Uterine smooth muscle cell (primary cell): ENCODE measurements at places on chromosomes 1 and 21. TPM values are rescaled to one million over a fixed set of nuclear protein-coding genes. Genes with fewer than 3 reads are reported as not detected.

The CHI3L2 gene
- 0.22 and 1.2 TPM in 2 replicates for total RNA-seq

The EDARADD gene
- 0.25 and 0.55 TPM in 2 replicates for total RNA-seq

The NDUFS2 gene
- total RNA-seq: 197 and 198 TPM in 2 replicates

The CFAP45 gene
- 0.62 and 1.1 TPM in 2 replicates for total RNA-seq

The MYBPHL gene
- total RNA-seq: not detected in 2 replicates

The LRRC8B gene
- total RNA-seq: 0.75 and 1.8 TPM in 2 replicates

The SPRR5 gene
- total RNA-seq: not detected in 2 replicates

The SSR2 gene
- 628 and 681 TPM in 2 replicates for total RNA-seq

The TSACC gene
- not detected in 2 replicates for total RNA-seq

The PADI1 gene
- total RNA-seq: under 0.01 TPM in 1 of 2 replicates, not detected in the other

The CFHR5 gene
- total RNA-seq: not detected in 2 replicates

The OR2L5 gene
- total RNA-seq: under 0.01 and 0.12 TPM in 2 replicates

The PADI4 gene
- total RNA-seq: not detected in 2 replicates

The HUNK gene
- under 0.01 and 0.12 TPM in 2 replicates for total RNA-seq

The OR2T11 gene
- total RNA-seq: not detected in 2 replicates

The ERICH3 gene
- total RNA-seq: not detected in 2 replicates

The UBASH3A gene
- not detected in 2 replicates for total RNA-seq

The PADI2 gene
- total RNA-seq: under 0.01 TPM in 1 of 2 replicates, not detected in the other

The CELF3 gene
- not detected in 2 replicates for total RNA-seq

The AIRE gene
- total RNA-seq: under 0.01 TPM in 1 of 2 replicates, not detected in the other

The OR6K3 gene
- 0.12 TPM in 1 of 2 replicates, not detected in the other for total RNA-seq

The OR2W3 gene
- not detected in 2 replicates for total RNA-seq

The SPRR2G gene
- total RNA-seq: not detected in 2 replicates

The AADACL3 gene
- total RNA-seq: not detected in 2 replicates

The HCN3 gene
- 0.89 and 1.4 TPM in 2 replicates for total RNA-seq

The C1orf216 gene
- 17.2 and 33.2 TPM in 2 replicates for total RNA-seq

The SLC30A7 gene
- 35.1 and 42.4 TPM in 2 replicates for total RNA-seq

The ZNF648 gene
- not detected in 2 replicates for total RNA-seq

The SAMSN1 gene
- not detected in 2 replicates for total RNA-seq

The OR10R2 gene
- not detected in 2 replicates for total RNA-seq

The KLHDC9 gene
- total RNA-seq: 1.3 and 1.6 TPM in 2 replicates

The OR2L8 gene
- total RNA-seq: 0.25 TPM in 1 of 2 replicates, not detected in the other

The TMEM50A gene
- 102 and 113 TPM in 2 replicates for total RNA-seq

The S100A3 gene
- 2.2 and 3.3 TPM in 2 replicates for total RNA-seq

The RPE65 gene
- not detected in 2 replicates for total RNA-seq

The RNF186 gene
- total RNA-seq: 0.12 TPM in 1 of 2 replicates, not detected in the other

The SLC37A1 gene
- 1.9 and 2.7 TPM in 2 replicates for total RNA-seq

The SIKE1 gene
- total RNA-seq: 49.2 and 64.1 TPM in 2 replicates

The MYBPH gene
- 0.11 and 0.75 TPM in 2 replicates for total RNA-seq

The HCRTR1 gene
- total RNA-seq: not detected in 2 replicates

The LINGO4 gene
- total RNA-seq: under 0.01 TPM in 1 of 2 replicates, not detected in the other

The OR2M3 gene
- total RNA-seq: not detected in 2 replicates

The COL11A1 gene
- 121 and 214 TPM in 2 replicates for total RNA-seq

The LEPROT gene
- total RNA-seq: 37.4 and 47.1 TPM in 2 replicates
